ENCODE measurements at places on chromosomes 6 and 20.
A peak's percentile ranks its signal among the peaks of the same experiment; 100 is the strongest.

- no peak for DNase-seq
These were observed 36.1 kb downstream of the KCNS1 start for GRCh38 chr20:45064812-45065211.

DNA sequence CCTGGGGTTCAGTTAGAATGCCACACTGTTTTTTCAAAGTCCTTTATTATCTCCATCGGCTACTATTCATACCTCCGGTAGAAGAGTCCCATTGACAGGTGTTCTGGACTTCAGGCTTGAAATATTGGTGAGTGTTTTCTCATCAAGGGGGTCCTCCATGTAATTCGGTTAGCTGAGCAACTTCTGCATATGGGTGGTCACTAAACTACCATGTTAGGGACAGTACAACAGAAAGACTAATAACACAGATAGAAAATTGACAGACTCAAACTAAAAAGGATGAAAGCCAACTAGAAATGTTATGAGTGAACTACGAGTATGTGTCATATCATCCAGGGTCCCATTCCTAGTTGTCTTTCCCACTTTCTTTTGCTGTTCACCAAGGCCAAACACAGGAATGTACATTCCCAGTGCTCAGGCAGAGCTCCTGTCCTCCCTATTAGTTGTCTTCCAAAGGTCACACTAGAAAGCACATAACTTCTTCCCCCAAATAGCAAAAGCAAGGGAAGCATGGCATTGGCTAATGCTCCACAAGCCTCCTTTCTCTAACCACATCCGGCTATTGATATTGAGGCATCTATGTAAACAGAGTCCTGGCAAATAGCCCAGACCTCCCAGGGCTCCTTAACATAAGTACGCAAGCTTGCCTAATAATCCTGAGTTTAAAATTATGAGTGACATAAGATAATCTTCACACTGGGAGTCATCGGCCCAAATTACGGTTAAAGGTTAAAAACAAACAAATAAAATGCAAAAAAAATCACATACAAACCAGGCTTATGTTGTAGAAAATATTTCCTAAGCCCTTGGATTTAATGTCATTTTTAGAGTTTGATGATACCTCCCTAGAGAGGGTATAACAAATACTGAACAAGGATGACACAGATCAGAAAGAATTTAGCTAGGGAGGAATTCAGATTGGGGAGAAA lies 13.2 kb downstream of the CCN2 start:
- DNase-seq: no peak

DNA sequence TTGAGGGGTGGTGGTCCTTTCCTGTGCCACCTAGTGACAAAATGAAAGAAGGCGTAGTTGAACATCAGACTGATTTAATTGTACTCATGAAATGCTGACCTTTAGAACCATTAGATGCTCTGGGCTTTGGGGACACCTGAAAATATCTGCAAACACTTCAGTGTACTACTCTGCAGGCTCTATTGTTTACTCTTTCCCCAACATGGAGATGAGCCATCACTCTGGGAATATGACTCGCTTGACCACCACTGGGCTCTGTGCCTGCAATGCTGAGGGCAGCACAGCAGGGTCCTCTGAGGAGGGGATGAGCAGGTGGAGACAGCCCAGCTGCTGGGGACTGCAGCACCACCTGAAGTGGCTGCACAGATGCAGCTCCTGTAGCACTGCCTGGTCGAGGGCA lies 74.8 kb upstream of the SLC24A3 start:
- no peak for DNase-seq

DNA sequence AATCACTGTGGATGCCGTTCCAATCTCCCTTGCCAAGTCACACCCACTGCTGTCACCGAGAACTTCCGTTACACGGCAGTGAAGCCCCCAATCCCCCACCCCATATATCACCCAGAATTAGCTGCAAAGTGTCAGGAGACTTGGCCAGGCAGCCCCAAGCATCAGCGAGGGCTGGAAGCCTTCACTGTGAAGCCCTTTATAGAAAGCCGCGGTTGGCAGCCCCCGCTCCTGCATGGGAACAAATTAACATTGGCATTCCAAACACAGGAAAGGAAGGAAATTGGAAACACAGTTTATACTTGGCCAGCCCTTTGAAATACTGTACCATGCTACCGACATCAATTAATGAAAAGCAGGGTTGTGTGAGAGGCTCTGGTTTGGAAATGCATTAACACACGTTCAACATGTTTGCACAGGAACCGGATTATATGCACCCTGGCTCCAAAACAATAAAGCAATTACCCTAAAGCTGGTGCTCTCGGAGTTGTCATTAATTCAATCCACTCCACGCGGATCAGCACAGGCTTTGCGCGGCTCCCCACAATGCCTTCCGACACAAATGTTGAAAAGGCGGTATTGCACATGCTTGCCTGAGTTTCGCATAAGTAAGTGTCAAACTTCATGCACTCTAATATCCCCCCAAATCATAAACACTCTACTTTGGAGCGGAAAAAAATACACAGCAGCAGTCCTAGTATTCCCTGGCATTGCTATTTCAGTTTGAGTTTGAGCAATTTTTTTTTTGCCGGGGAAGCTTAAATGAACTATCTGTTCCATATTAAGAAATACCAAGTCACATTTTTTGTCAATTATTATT lies 7.1 kb downstream of the BMP7 start:
- no peak for DNase-seq

DNA sequence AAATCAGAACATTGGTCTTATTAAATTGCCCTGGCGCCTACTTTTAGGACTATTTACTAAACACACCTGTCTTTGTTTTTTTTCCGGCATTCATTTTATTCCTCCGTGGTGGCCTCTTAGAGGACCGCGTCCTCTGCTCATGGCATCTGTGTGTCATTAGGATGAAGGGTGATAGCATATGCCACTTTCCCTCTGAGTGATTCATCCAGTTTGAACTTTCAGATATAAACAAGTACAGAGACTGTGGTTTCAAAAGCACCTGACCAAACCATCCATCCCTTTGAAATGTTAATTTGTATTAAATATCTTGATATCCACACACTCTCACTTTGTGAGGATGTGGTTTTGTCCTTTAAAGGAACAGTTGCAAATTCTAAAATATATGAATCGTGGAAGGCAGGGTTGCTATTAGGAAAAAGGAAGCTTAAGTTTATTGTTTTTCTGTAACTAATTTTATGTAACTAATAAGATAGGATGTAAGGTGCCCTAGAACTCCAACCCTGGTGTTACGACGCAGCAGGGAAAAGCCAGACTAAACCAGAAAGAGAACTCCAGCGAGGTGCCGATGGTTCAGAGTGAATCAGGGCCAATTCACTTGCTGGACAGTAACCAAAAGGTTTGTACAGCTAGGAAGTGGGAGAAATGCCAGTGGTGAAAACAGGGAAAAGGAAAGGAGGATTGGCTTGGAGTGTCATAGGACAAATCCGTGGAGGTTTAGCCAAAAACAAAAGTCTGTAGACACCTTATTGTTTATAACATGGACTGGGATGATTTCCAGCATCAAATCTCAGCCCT lies 98.7 kb downstream of the SHLD1 start:
- DNase-seq: no peak

DNA sequence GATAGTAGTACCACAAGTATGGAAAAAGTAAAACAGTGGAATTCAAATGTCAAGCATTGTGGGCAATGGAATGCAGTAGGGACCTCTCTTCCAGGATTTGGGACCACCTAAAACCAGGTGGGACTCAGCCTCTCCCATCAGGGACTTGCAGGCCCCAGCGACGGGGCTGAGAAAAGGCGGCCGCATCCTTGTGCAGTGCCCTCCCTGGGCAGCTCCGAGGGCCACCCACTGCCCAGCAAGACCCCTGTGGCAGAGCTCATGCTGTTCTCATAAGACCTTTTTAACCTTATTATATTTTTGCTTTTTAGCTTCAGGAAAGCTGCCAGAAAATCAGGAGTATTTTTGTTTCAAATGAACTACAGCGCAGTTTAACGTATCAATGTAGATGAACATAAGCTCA lies 142.6 kb upstream of the RPS6KA2 start:
- DNase-seq: no peak

GRCh38 chr20:33531047-33531877 lies 41.4 kb downstream of the CBFA2T2 start:
- no peak for DNase-seq

- DNase-seq: no peak
These were observed 236.5 kb downstream of the GMPR start for GRCh38 chr6:16474772-16475493.

DNA sequence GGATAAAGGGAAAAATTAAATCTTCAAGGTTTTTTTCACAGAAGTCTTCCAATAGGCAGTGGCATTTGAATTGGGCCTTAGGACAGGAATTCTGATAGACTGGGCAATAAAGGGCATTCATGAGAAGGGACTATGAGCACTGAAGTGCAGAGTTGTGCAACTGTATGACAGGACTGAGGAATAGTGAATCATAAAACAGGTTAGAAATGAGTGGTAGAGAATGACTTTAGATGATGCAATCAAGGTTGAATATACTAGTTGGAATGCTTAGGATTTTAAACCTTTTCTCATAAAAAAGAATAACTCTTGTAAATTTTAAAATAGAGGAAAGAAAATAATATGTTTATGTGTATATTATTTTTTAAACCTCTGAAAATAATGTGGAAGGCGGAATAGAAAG lies 944.7 kb downstream of the PHF3 start:
- DNase-seq: no peak

DNA sequence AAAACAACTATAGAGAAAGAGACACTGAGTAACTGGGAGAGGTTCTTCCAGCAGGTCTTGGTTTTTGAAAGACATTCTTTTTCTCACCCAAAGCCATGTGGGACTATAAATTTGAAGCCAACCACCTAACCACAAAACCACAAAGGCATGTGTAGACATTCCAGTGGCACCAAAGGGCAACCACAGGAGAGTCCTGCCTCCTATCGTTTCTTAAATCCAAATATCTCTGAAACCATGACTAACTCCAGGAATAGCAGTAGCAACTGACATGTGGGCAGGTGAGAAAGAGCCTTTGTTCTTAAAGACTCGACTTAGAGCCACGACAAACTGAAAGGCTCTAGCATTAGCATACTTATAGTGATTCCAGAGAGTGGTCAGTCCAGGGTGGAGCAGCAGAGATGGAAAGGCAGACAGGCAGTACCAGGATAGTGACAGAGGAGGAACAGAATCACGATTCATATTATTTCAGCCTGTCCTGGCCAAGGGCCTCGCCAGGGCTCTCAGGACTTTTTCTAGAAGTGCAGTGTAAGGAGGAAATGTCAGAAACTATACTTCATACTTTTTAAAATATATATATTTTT lies 9.4 kb upstream of the COL9A1 start:
- no peak for DNase-seq

GRCh38 chr6:48826901-48827701 lies 636.0 kb downstream of the MMUT start:
- no peak for DNase-seq

- peak; percentile 18 for DNase-seq
These were observed 46.3 kb downstream of the OR2B2 start for GRCh38 chr6:27865850-27866356.
